HepG2 (cell line): ENCODE measurements at places on chromosomes 11 and 22. TPM values are rescaled to one million over a fixed set of nuclear protein-coding genes. Genes with fewer than 3 reads are reported as not detected.

The DNAJB7 gene
- not detected in 2 replicates for total RNA-seq

The OR5A1 gene
- not detected in 2 replicates for total RNA-seq

The MCAM gene
- 5.9 and 15.2 TPM in 2 replicates for total RNA-seq

The EHF gene
- total RNA-seq, result 0.24 and 0.46 TPM in 2 replicates

The RAC2 gene
- total RNA-seq, result not detected in 2 replicates

The RBMXL2 gene
- total RNA-seq, result not detected in 2 replicates

The MMP27 gene
- not detected in 2 replicates for total RNA-seq

The DRICH1 gene
- 0.15 and 0.66 TPM in 2 replicates for total RNA-seq

GRCh38 chr11:117279711-117280376 lies 11.3 kb upstream of the BACE1-AS start:
- no peak for DNase-seq

DNA sequence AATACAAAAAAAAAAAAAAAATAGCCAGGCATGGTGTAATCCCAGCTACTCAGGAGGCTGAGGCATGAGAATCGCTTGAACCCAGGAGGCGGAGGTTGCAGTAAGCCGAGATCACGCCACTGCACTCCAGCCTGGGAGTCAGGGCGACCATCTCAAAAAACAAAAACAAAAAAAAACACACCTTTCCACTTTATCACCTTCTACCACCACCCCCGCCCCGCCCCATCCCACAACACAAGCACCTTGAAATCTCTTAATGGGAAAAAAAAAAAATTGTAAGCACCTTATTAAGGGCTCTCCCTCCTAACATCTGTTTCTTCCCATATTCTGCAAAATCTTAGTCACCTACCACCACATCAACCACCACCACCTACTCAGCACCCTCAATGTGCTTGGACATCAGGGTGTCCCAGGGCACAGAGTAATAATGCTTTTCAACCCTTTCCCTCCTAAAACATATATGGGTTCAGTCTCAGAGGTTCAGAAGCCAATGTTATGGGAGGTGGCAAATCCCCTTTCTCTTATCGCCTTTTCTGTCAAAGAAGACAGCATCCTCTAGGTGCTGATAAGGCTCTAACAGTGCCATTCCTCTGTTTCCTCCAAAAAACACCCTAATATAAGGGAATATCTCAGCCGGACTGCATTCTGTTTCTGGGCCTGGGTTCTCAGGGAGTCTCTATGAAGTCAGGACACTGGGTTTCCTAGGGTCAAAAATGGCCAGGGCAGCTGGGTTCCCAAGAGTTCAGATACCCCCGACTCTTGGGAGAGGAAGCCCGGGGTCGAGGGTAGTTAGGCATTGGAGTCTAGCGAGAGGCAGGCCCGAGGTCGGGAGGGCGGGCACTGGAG lies 718 bp downstream of the INTS5 start:
- DNase-seq, result no peak

GRCh38 chr11:10899121-10899830 lies 41.4 kb upstream of the ZBED5 start:
- DNase-seq, result no peak

GRCh38 chr11:111269146-111269868 lies 23.8 kb downstream of the POU2AF2 start:
- DNase-seq, result peak; percentile 81

DNA sequence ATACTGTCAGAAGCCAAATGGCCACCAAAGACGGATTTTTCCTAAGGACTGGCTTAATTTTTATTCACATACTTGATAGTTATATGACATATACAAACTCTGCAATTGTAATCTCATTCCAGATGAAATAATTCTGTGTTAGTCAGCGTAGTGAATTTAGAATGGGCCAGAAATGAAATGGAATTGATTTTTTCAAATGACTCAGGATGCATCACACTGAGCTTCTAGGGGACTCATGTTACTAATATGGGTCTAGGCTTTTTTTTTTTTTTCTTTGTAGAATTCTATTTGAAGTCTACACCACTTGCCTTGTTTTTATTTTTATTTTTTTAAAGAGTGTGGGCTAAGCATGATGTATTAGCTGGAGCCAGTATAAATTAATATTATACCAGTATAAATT lies 62.7 kb downstream of the SPECC1L start:
- no peak for DNase-seq

- DNase-seq, result no peak
Observed at GRCh38 chr22:30919973-30920372, 48.6 kb downstream of the MORC2 start.

DNA sequence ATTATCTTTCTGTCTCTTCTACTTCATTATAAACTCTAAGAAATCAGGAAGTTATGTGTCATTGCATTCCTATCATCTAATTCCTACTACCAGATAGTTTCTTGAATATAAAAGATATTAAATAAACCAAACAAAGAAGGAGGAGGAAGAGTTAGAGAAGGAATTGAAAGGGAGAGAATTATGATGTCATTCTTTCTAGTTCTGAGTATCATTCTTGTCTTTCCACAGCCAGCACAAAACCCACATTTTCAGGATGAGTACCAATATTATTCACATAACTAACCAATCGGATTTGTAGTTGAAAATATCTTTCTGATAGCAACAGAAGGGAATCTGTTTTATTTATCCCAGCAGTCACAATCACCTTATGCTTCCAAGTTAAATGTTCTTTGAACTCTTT lies 13.3 kb downstream of the MS4A13 start:
- DNase-seq, result no peak

DNA sequence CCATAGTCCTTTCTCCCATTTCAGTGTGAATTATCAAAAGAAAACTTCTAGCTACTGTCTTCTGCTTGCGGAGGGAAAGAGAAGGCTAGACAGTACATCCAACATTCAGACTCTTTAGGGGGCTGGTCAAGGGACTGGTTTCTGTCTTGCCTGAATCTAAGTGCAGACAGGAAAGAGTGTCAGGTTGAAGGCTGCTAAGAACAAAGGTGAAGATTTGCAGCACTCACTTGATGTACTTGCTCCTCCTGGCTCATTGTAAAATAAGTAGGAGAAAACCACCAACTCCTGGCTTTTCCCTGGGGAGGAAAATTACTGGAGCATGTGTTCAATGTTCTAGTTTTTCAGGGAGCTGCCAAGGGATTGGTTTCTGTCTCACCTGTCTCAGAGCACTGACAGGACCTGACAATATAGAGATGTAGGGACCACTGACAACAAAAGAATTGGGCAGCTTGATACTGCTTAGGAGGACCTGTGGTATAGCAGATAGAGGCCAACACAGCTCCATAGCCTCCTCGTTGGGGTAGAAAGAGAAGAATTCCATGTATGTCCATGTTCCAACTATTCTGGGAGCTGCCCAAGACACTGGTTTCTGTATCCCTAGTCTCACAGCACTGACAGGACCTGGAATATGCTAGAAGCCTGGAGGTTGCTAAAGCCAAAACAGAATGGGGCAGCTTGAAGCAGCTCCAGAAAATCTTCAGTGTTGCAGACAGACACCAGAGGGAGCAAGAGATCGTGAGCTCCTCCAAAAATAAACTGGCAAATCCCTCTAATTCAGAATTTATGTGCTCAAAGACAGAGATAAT lies 39.7 kb upstream of the MMP12 start:
- peak; percentile 4 for DNase-seq

DNA sequence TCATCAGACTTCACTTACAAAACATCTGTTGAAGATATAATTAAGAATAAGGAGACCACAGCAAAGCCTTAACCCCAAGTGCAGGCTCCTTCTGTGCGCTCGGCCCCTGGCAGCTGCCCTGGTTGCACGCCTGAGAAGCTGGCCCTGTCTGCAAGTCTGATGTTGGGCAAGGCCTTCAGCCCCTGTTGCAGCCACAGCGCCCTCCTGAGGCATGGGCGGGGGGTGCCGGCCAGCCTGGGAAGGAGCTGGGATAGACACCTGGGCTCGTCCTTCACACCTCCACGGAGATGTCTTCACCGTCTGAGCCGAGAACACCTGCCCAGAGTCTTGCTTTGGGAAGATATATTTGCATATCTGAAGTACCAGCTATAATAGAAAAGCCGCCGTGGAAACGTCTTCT lies 104.1 kb downstream of the MPPED1 start:
- DNase-seq, result no peak

DNA sequence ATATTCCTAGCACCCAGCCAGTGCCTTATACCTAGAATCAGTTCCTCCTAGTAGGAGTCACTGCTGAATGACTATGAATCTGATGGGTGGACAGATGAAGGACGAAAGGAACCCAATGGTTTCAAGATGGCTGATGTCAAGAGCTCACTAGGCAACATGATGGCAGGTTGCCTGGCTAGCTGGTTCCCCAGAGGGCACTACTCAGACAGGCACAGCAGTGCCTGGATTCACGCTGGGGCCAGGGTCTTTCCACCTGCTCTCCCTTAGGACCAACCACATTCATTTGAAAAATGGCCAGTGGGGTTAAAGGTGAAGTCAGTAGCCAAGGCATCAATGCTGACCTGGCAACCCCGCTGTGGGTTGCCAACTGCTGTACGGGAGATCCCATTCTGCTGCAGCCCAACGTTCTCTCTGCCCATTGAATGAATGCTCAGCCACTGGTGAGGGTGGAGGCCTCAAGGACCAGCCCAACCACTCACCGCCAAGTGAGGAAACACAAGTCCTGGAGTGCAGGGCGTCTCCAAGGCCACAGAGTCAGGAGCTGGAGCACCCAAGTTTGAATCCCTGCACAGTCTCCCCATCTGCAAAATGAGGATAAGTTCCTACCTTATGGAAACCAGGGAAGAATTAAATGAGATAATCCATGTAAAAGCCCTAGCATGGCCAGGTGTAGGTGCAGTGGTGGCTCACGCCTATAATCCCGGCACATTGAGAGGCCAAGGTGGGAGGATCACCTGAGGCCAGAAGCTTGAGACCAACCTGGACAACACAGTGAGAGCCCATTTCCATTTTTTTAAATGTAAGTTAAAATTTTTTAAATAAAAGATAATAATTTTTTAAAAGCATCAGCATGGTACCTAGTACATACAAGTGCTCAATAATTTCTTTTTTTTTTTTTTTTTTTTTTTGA lies 12.4 kb downstream of the MYH9 start:
- DNase-seq, result no peak

DNA sequence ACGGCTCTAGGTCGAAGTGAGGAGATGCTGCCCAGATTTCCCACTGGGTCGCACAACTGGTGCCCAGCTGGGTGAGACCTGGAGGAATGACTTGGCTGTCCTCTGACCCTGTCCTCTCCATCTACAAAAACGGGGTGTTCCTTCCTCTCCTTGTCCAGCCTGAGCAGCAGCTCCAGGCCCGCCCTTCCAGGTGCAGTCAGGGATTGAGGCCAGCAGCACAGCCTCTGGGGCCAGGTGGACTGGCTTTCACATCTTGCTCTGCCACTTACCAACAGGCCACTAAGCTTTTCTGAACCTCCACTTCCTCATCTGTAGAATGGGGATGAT lies 91.7 kb upstream of the LMO1 start:
- DNase-seq, result no peak

DNA sequence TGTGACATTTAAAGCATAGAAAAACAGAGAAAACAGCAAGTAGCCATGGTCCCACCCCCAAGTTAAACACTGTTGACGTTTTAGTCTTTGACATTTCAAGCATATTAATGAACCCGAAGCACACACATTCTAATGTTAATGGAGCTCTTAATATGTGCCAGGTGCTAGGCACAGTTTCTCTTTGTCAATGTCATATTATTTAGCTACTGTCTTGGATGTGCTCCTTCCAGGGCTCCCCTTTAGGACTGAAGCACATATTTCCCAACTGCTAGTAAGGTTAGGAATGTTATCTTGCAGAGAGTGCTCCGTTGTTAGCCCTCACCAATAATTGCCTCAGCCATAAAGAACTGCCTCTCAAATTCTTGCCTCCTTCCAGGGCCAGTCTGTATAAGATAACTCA lies 716.6 kb upstream of the TENM4 start:
- no peak for DNase-seq

- no peak for DNase-seq
Observed at GRCh38 chr22:50008151-50009040, 4.2 kb downstream of the IL17REL start.

GRCh38 chr22:46011627-46012181 lies 34.7 kb upstream of the WNT7B start:
- DNase-seq, result no peak

DNA sequence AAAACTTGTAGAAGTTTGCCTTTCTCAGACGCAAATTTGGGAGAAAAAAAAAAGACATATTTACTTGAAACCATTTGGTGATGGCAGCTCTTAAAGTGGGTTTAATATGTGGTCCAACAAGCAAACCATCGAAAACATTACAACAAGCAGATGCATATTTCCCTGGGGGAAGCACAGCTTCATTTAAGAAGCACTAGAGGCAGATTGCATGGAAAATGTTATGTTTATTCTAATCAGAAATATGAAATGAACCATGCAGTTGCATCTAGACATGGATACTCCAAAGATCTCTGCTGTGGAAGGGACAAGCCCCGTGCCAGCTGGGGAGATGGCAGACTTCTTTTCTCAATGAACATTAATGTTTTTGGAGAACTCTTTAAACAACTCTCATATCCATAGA lies 57.4 kb upstream of the PARVA start:
- no peak for DNase-seq

- no peak for DNase-seq
Observed at GRCh38 chr11:94112206-94112953, 16.3 kb upstream of the PANX1 start.

- DNase-seq, result no peak
Observed at GRCh38 chr11:115644856-115645255, 140.6 kb upstream of the CADM1 start.

DNA sequence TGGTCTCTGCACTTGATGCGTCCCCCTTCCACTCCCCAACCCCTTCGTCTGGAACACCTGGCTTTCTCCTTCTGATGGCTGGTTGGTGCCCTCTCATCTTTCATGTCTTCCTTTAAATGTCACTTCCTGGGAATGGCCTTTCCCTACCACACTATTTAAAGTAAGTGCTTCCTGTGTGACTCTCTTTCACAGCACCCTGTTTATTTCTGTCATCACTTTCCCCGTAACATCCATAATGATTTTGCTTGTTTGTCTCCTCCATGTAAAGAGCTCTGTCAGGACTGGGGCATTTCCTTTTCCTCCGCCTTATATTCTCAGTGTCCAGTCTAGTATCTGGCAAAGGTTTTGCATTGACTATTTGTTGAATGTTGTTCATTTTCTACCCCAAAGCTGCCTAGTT lies 143.0 kb downstream of the DBX1 start:
- no peak for DNase-seq

GRCh38 chr11:90391756-90392155 lies 168.9 kb upstream of the CHORDC1 start:
- no peak for DNase-seq
